ENCODE measurements at places on chromosomes 7 and 10.
A peak's percentile ranks its signal among the peaks of the same experiment; 100 is the strongest.

DNA sequence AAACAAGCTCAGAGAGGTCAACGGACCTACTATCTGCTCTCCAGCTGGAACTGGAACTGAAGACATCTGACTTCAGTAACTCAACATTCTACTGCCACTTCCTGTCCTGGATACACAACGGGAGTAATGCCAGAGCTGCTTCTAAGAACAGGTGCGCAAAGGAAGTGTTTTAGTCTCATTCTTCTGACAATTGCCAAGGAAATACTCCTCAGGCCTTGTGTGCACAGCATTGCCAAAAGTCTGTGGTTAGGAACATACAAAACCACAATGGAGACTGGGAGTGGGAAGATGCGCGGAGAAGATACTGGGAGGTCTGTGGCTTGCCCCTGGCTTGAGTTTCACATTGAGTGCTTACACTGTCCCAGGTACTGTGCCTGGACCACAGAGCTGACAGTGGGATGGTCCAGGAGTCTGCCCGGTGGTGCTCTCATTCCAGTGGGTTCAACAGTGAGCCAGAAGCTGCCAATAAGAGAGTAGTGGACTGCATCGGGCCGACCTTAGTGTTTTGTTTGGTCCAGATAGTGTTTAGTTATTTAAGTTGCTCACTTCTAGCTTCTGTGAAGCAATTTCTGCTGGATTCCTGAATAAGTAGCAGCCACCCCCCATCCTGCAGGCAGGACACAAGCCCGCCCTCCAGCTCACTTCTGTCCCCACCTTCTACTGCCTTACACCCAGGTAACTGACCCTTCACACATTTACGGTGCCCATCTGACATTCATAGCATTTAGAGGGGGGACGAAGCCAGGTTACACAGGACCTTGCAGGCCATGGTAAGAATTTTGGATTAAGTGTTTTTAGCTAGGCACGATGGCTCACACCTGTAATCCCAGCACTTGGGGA lies 10.3 kb downstream of the TBL2 start:
- peak; percentile 18 for DNase-seq

GRCh38 chr10:44684661-44685060 lies 226.5 kb upstream of the TMEM72 start:
- no peak for DNase-seq

GRCh38 chr7:77537136-77537777 lies at the start of gene PTPN12:
PTPN12 (plus strand) TSS chr7:77537295; CDS start chr7:77537547, 252 bp downstream.
- no peak for DNase-seq

DNA sequence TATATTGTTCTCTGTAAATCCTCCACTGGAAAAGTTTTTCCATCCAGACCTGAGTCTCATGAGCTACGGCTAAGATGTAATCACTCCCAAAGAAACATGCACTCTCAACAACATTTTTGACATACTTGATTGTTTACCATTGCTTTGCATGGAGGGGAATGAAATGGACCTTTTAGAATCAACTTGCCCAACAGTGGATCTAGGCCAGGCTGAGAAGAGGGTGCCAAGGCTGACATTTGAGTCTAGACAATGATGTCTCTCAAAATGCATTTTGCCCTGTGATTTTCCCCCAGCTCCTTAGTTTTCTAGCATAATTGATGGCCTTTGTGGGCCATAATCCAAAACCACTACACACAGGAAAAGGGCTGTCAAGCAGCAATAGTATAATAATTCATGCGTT lies 297.9 kb upstream of the KLF6 start:
- no peak for DNase-seq

GRCh38 chr10:81179324-81179723 lies 641.6 kb downstream of the SH2D4B start:
- DNase-seq, result no peak

GRCh38 chr7:35355199-35355598 lies 101.3 kb upstream of the TBX20 start:
- no peak for DNase-seq

DNA sequence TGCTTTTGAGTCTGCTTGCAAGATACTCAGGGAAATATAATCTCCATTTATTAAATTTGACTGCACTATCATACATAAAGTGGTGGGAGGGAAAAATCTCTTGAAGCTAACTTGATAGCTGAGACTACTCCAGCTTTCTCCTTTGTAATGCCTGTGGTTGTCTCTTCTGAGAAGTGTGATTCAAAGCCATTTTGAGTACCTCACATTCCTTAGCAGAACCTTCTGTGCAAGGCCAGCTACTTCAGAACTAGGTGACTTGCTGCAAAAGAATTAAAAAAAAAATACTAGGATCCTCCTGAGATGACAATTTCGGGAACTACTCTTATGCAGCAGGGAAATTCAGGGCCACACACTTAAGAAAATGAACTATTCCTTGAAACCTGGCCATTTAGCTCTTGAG lies 294.8 kb downstream of the MDFIC start:
- DNase-seq, result no peak

GRCh38 chr7:67267914-67268313 lies 271.3 kb downstream of the TYW1 start:
- DNase-seq, result no peak

DNA sequence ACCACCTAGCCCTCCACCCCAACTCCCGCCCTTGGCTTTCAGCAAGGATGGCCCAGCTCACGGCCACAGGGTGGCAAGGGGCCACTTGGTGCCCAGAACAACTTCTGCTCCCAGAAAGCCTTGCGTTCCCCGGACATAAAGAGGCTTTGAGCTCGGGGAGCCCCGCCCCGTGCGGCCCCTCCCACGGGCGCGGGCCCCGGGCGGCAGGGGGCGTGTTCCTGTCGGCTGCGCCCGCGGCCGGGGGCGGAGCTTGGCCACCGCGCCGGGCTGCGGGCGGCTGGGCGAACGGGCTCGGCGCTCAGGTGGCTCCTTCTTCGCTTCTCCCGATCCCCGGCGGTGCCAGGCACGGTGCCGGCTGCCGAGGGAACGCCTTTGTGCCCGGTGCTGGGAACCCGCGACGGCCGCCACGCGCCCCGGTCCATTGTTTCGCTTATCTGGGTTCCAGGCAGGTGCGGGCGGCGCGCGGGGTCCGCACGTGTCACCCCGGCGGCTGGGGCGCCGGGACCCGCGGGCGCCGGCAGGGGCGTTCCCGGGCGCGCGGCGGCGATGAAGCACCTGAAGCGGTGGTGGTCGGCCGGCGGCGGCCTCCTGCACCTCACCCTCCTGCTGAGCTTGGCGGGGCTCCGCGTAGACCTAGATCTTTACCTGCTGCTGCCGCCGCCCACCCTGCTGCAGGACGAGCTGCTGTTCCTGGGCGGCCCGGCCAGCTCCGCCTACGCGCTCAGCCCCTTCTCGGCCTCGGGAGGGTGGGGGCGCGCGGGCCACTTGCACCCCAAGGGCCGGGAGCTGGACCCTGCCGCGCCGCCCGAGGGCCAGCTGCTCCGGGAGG lies at the start of gene NFE2L3:
Gene NFE2L3 (plus strand): TSS at position 246 of the 829 bp plus-strand sequence. CDS start 301 bp downstream, at position 547.
- peak; percentile 88 for DNase-seq

DNA sequence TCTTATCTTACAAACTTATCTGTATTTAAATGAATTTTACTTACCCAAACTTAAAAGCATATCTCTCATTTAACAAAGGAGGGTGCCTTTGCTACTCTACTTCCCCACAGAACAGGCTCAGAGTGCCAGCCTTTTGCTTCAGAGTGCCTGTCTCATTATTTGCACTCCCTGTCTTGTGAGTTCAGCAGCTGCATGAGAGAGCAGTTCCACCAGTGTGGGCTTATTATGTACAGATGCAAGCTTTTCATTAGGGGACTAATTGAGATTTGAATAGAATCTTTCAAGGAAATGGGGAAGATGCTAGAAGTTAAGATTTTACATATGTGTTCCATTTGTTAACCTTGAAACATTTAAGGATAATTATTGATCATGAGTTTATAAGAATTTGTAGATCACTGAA lies 310.2 kb upstream of the LRRN3 start:
- no peak for DNase-seq

- no peak for DNase-seq
Observed at GRCh38 chr10:33965795-33966581, 631.5 kb upstream of the NRP1 start.

DNA sequence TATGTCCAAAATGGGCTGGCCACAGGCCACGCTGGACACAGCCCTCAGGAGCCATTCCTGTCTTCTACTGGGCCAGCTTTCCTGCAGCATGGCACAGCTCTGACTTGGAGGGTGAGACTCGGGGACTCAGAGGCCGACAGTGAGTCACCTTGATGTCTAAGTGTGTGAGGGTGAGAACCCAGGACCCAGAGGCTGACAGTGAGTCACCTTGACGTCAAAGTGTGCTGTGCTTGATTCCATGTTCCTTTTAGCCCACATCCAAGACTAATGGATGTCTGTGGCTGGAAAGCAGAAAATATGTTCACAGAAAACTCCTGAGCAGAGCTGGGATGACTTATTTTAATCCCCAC lies 6.0 kb upstream of the FAM170B start:
- no peak for DNase-seq

DNA sequence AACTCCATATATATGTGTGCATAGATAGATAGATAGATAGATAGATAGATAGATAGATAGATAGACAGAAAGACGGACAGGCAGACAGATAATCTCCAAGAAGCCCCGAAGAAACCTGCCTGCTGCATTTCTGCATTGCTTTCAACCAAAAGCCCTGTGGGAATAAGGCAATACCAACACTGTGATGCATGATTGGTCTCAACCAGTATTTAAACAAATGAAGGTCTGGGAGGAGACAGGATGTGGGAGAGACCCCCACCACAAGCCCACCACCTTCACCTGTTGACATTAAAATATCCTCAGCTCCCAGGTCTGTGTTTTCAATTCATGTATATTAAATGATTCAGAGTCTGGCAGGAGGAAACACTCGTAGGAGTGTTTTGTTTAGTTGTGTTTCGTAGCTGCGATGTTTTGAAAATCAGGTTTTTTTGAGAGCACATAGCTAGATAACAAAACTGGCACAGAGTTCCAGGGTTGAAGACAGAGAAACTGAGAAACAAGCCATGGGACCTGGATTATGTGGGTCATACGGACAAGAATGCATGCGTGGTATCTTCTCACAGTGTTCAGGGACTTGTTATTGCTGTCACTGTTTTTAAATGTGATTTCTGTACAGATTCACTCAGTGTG lies 200.7 kb upstream of the AHR start:
- no peak for DNase-seq

- DNase-seq, result no peak
Observed at GRCh38 chr10:55426138-55426537, 625.1 kb upstream of the PCDH15 start.

- no peak for DNase-seq
Observed at GRCh38 chr10:34959321-34959720, 130.8 kb downstream of the CUL2 start.

GRCh38 chr7:137996386-137996851 lies 5.5 kb downstream of the CREB3L2 start:
- DNase-seq, result no peak

DNA sequence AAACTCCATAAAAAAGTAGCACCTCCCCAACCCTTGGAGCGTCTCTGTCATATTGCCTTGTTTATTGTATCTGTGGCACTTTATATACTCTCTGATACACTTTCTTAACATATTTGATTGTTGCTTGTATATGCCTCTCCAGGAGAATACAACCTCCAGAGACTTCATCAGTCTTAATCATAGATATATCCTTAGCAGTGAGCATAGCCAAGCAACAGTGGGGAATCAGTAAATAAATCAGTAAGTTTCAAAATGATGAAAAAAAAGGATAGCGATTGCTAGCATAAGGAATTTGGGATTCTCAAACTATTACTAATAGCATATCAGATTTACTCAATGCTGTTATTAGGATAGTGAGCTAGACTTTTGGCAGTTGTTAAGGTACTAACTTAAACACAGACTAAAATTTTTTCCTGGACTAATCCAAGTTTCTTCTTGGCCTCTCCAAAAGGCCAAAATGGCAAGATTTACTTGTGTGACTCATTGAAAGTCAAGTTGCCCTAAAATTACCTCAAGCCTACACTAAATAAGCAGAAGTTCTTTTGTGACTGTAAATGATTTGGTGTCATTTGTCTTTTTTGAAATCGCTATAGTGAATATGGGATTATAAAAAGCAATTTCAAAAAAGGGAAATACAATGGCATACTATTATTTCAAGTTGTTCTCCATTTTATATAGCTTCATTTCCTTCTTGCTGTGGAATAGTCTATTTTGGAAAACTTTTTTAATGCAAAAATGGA lies 177.9 kb downstream of the CHN2 start:
- no peak for DNase-seq

DNA sequence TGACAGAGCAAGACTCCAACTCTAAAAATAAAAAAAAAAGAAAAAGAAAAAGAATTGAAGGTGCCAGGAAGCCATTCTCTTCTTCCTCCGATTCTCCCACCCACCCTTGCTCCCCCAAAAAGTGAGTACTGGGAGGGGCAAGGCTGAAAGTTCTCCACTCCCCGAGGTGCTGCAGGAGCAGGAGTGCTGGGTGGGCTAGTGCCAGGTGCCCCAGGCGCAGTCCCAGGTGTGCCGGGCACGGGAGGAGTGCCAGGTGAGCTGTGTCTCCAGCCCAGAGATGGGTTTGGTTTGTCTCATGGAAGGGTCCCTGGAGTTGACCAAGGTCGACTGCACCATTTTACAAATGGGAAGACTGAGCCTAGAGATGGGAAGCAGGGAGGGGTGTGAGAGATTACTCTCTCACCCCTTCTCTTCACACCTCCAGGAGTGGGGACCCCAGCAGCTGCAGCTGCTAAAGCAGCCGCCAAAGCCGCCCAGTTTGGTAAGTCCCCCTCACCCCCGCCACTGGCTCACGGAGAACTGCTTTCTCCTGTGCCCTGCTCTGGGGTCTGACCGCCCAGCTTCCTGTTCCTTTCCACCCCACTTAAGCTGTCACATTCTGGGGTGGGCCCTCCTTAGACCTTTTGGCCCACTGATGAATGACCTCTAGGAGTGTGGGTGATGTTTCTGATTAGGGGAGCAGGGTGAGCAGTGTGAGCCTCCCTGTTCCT lies 26.2 kb upstream of the LIMK1 start:
- DNase-seq, result no peak

GRCh38 chr10:77975086-77975666 lies 48.6 kb upstream of the DLG5 start:
- DNase-seq, result no peak

GRCh38 chr7:148395990-148396716 lies 194.4 kb upstream of the C7orf33 start:
- DNase-seq, result no peak

GRCh38 chr10:132146271-132146671 lies 40.5 kb upstream of the DPYSL4 start:
- DNase-seq, result no peak

DNA sequence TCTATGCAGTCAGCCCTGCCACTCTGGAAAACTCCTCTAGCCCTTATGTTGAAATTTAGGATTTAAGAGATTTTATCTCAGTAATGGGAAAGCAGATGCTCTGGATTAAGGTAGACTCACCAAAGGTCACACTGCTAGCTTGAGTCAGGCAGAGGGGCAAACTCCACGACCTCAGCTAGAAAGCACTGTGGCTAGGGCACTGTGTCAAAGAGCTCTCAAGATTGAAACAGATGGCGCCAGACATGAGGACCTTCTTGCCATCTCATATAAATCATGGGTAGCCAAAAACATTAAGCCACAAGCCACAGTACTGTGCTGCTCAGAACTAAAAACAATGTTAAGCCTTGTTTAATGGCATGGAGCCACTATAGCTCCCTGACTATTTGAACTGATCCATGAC lies 188.7 kb downstream of the DNAJC1 start:
- no peak for DNase-seq

- DNase-seq, result no peak
Observed at GRCh38 chr10:98293550-98294269, 25.7 kb upstream of the LOXL4 start.

GRCh38 chr7:105768898-105769507 lies 107.4 kb downstream of the ATXN7L1 start:
- no peak for DNase-seq

Data from activated naive CD4-positive, alpha-beta T cell treated with anti-CD3 and anti-CD28 coated beads, Interleukin-2, amount 10 ng/mL, durations not matched to agents 7 days and 5 days (primary cell).